HTR-8/SVneo (cell line): ENCODE measurements at places on chromosomes 12 and 14.

DNA sequence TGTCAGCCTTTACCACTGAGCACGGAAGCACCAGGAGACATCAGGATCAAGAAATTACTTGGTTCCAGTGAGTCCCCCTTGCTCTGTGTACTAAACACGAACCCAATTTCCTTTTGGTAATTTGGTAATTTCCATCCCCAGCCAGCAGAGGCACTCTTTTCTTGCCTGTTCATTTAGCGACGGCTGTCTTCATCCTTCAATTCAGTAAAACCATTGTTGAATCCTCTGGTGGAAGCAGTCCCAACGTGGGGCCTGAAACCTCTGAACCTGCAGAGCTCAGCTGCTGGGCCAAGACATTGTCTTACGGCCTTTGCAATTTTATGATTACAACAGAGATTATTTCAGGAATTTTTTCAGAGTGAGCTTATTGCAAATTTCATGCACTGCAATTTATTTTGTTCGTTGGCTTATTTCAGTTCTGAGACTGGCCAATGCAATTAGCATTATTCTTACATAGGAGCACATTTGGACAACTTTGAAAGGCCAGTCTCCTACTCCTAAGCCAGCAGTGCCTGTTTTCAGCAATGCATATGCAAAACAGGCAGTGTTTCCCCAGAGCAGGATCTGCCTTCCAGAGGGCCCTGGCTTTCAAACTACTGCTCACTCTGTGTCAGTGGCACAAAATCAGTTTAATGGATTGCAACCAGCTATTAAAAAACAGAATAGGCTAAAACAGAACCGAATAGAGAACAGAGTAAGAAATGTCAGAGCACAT, 372.9 kb upstream of the TMEM132C start:
- no peak for DNase-seq

GRCh38 chr14:78242086-78242485, 71.9 kb downstream of the NRXN3 start:
- no peak for DNase-seq

DNA sequence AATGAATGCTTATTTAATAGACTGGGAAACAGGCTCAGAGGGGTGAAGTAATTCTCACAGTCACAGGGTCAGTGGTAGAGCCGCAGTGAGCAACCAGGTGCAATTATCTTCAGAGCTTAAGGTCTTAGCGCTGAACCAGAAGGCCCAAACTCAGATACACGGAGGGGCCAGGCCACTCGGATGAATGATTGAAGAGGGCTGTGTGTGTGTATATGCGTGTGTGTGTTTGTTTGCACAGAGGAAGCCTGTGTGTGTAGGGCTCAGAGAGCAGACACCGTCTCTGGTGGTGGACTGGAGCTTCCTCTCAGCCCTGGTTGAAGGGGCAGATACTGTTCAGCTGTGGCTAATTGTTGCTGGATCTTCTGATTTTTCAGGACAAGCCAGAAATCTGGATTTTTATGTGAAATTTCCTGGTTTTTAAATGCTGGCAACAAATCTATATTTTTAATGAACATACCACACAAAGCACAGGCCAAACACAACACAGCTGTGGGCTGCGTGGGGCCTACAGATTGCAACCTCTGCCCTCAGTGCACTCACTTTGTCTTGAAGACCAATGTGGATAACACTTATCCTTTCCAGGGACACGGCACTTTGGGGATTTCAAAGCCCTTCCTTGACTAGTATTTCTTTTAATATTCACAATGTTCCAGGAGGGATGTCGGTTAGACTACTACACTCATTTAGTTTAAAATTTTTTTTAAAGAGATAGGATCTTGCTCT, 94.5 kb upstream of the NRXN3 start:
- DNase-seq, result no peak

DNA sequence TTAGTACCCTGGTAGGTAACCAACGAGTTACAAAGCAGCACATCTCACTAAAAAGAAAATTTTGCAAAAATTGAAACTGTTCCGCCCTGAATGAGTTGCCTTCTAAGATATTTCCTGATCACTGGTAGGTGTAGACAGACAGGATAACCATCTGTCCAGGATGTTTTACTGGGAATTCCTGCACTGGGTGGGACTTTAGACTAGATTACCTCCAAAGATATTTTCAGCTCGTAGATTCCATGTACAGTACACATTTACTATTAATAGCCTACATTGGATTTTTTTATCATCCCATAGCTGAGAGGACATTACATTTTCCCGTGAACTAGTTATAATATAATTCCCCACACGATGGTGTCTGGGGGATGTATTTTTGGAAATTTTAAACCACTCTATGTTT, 139.6 kb downstream of the DYRK2 start:
- no peak for DNase-seq

DNA sequence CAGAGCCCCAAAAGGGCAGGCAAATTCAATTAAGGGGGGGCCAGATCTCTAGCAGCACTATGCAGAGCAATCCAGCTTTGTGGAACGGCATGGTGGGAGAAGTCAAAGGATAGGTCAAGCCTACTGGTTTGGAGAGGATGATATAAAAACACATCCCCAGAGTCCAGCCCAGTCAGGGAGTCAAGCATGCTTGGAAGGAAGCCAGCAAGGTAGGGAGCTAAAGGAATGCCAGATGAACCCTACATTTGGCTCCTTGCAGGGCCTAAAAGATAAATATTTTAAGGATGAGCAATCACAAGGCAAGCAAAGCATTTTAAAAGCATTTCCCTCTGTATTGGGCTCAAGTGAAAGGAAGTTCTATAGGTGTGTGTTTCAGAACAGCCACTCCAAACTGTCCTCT, 21.4 kb downstream of the KCTD10 start:
- no peak for DNase-seq

GRCh38 chr14:68603533-68604360, 189.1 kb downstream of the ZFP36L1 start:
- DNase-seq, result no peak

GRCh38 chr12:27946421-27946820, 26.1 kb downstream of the PTHLH start:
- DNase-seq, result no peak

- peak; percentile 59 for DNase-seq
Measured at GRCh38 chr14:61923348-61923747, 161.1 kb downstream of the SNAPC1 start.

GRCh38 chr14:53002576-53002975, 51.7 kb upstream of the FERMT2 start:
- DNase-seq, result no peak

GRCh38 chr14:86961106-86961716, 1031.8 kb downstream of the GALC start:
- DNase-seq, result no peak

- no peak for DNase-seq
Measured at GRCh38 chr12:8823565-8824300, 1.3 kb downstream of the A2ML1 start.

- no peak for DNase-seq
Measured at GRCh38 chr12:133227281-133227852, 8.3 kb downstream of the ANHX start.

- DNase-seq, result no peak
Measured at GRCh38 chr12:93317227-93317626, 60.5 kb upstream of the NUDT4 start.

GRCh38 chr12:104371043-104371870, 67.7 kb downstream of the EID3 start:
- peak; percentile 62 for DNase-seq

GRCh38 chr12:117069101-117069797, 30.0 kb downstream of the TESC start:
- no peak for DNase-seq

DNA sequence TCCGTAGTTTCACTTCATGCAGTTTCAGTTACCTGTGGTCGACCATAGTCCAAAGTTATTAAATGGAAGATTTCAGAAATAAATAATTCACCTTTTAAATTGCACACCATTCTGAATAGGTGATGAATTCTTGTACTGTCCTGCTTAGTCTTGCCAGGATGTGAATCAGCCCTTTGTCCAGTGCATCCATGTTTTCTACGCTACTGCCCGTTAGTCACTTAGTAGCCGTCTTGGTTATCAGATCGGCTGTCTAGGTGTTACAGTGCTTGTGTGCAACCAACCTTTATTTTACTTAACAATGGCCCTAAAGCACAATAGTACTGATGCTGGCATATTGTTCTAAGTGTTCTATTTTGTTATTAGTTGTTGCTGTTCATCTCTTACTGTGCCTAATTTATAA, 146.7 kb downstream of the ACSS3 start:
- DNase-seq, result no peak

DNA sequence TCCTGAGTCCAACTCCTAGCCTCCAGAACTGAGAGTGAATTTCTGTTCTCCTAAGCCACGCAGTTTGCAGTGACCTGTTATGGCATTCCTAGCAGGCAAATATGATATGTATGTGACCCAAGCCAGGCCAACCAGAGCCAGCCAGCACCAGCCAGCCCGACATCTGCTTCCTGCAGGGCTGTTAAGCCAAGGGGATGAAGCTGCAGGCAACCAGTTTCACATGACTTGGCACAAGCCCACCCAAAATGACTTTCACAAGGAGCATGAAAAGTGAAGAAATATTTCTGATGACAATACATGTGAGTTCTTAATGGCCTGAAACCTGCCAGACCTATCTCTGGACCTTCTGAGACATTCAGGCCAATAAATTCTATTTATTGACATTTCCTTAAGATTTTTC, 68.1 kb downstream of the ITPK1 start:
- no peak for DNase-seq

DNA sequence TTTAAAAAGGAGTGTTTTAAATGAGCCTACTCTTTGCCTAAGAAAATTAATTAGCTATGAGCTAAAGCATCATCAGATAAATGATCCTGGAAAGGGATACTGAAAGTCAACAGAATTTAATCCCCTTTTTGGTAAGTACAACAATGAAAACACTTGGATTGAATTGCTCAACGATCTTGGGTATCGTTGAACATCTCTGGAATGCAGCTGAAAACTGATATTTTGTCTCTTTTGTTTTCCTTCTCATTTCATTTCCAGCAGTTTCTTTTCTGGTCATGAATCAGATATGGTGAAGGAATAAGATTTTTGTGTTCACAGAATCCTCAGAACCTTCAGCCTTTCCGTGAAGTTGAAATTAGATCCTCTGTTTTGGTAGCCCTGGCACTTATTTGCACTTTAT, 771.2 kb downstream of the FSCB start:
- peak; percentile 1 for DNase-seq

DNA sequence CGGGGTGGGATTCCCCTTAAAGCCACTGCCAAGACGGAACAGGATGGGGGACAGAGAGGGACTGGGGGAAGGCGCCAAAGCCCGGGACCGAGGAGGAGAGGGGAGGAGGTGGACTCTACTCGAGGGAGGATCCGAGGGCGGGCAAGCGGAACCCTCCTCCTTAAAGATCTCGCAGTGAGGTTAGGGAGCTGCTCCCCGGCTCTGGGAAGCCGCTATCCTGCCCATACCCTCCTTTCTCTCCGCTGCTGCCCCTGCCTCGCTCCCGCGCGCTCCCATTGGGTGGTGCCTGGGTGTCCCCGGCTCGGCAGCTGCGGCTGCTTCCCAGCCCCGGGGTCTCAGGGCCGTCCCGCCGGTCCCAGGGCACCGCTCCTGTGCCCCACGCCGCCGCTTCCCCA, 16.4 kb downstream of the KRT18 start:
- DNase-seq, result no peak

DNA sequence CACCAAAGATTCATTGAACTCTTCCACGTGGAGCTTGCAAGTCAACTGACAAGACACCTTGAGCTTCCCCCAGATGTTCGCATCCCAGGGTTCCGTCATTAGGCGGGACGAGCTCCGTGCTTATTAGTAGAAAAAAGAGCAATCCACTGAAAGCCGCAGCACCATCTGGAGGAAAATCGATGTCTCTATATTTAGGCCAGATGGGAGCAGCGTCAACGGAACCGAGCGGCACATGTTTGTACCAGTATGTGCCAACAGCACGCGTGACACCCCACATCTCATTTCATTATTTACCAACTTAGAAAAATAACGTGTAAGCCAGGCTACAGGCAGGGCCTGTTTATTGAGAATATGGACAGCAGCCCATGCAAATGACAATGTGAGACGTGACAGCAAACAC, 45.8 kb upstream of the TMEM132D start:
- DNase-seq, result no peak

GRCh38 chr12:116538076-116538591, 21.0 kb upstream of the MAP1LC3B2 start:
- DNase-seq, result no peak

DNA sequence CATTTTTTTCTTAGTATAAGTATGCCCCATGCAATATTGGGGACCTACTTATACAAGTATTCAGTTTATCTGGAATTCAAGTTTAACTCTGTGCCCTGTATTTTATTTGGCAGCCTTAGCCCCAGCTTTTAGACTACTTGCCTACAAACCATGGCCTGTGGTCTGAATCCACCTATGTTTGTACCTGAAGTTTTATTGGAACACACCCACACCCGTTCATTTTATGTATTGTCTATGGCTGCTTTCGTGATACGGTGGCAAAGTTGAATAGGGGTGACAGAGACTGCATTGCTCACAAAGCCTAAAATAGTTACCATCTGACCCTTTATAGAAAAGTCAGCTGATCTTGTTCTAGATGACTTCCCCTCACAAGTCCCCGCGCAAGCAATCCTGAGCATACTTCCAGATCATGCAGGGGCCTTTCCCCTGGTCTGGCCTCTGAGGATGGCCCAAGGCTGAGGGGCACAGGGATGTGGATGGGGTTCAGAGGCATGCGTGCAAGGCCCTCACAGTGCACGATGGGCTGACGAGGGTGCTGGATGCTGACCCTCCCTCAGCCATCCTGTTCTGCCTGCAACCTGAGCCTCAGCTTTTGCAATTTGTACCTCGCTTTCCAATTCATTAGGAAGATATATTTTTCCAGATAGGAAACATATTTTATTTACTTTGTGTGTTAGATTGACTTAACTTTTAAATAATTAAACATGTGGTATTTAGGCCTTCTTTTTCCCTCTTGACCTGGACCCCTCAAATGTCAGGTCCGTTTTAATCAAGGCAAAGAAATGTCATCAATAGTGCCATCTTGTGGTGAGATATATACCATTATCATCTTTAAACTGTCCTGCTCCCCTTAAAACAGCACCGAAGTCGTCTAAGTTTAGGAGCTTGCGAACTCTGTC, 527.3 kb upstream of the CCDC196 start:
- peak; percentile 84 for DNase-seq

DNA sequence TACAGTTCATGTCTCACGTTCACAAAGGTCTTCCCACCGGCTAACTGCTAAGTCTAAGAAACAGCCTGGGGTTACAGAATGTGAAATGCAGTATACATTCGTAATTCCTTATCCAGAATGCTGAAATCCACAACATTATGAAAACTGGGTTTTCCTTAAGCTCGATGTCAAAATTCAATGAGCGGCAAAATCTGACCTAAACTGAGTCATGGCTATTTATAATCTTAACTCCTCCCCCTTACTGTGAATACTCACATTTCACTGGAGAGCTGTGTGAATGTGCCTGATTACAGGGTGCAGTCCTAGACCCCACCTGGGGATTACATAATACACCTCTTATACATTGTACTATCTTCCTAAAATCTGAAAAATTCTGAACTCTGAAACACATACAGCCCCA, 35.3 kb downstream of the STX2 start:
- no peak for DNase-seq

DNA sequence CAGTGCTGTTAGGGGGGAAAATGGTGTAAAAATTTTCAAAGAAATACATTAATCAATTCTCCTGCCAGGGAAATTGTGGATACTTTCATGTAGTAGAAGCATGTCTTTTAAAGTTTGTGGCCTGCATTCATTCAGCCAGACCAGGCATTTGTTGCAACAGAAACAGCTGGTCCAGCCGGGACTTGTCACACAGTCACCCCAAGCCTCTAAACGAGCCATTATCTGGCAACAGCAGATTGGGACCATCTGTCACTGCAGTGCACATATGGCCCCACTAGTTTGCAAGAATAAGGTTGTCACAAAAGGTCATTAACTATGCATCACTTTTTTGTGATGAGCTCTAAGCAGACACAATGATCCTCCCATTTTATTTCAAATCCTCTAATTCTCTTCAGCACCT, 193.9 kb downstream of the PHLDA1 start:
- DNase-seq, result no peak
